ENCODE measurements at places on chromosomes 12 and 14. TPM values are rescaled to one million over a fixed set of nuclear protein-coding genes. Genes with fewer than 3 reads are reported as not detected.

DNA sequence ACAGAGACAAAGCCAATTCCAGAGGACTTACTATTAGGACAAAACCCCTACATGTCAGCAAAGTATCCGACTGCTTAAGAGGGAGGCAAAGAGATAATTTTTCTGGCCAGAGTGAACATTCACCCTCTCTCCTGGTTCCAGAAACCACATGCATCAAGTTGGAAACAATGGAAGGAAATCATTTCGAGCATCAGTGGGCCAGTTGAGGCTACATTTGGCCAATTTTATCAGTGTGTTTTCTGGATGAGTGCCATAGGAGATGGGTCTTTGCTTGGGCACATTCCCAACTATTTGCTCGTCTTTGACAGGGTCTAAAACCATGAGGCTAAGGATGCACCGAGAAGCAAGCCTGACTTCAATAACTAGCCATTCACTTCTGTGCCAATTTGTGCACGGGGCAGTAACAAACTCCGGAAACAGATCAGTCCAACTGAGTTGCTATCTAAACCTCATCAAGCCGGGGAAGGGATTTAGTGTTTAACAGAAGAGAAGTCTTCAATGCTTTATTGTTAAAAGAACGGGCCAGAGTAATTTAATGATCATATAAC, 17.4 kb downstream of the EGLN3 start:
- no peaks in the 10 kb centered on the region for H3K36me3 ChIP-seq
- no peak overlapping the region for H3K4me3 ChIP-seq
- H3K27ac ChIP-seq = no peak overlapping the region
- H3K4me1 ChIP-seq = peaks cover 12% of the 10 kb centered on the region
- H3K27me3 ChIP-seq = no peaks in the 10 kb centered on the region

GRCh38 chr12:12646483-12647072, 34.9 kb downstream of the CREBL2 start:
- H3K36me3 ChIP-seq = peaks cover 29% of the 10 kb centered on the region
- H3K4me3 ChIP-seq = no peak overlapping the region
- no peaks in the 10 kb centered on the region for H3K27me3 ChIP-seq
- no peak for DNase-seq
- H3K4me1 ChIP-seq = no peaks in the 10 kb centered on the region

- no peak overlapping the region for H3K4me3 ChIP-seq
- H3K27ac ChIP-seq = peak overlapping the region; percentile 10
- no peaks in the 10 kb centered on the region for H3K27me3 ChIP-seq
- no peak for DNase-seq
- H3K36me3 ChIP-seq = peaks cover 91% of the 10 kb centered on the region
These were observed 10.3 kb downstream of the NAB2 start for GRCh38 chr12:57099047-57099714.

DNA sequence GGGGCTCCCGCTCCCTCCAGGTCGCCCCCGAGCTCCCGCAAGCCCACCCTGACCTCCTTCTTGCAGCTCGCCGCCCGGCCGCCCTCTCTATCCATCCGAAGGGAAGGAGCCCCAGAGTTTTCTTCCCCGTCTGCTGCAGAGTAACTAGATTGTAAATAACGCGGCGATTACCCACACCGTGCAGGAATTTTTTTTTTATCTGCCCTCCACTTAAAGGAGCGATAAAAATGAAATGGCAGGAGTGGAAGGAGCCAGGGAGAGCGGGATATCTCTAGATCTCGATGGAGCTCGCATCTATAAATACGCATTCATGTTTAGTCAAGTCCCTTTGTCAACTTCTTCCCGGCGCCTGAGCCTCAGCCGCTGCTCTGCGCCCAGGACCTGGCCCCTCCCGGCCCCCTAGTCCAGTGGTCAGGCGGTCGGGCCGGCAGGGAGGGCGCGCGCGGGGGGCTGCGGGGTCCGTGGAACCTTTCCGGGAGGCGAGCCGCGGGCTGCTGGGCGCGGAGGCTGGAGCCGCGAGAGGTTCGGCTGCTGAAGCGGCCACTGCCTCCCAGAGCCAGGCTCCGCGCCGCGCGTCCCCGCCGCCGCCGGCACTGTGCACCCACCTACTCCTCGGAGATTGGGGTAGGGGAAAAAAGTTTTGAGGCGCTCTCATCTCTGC, 386.0 kb downstream of the BCAT1 start:
- H3K4me3 ChIP-seq = peak overlapping the region; percentile 90
- no peaks in the 10 kb centered on the region for H3K36me3 ChIP-seq
- H3K27me3 ChIP-seq = peaks cover 22% of the 10 kb centered on the region
- DNase-seq = peak; percentile 76
- peak overlapping the region; percentile 67 for H3K27ac ChIP-seq

- H3K36me3 ChIP-seq = no peaks in the 10 kb centered on the region
- peak; percentile 38 for DNase-seq
- H3K4me1 ChIP-seq = peaks cover 42% of the 10 kb centered on the region
- H3K4me3 ChIP-seq = peak overlapping the region; percentile 55
These were observed 1.4 kb upstream of the HMGA2 start for GRCh38 chr12:65822732-65823512.

DNA sequence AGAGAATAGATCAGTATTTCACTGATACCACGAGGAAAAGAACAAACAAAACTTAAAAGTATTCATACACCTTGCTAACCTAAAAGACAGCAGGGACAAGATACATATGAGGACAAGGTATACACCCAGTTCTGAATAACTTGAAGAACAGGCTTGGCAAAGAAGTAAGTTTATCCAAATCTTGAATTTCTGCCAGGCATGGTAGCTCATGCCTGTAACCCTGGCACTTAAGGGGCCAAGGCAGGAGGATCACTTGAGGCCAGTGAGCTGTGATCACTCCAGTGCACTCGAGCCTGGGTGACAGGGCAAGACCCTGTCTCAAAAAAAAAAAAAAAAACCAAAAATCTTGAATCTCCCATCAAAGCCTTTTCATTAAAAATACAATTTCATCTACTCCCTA, 25.0 kb downstream of the EIF2S1 start:
- H3K27me3 ChIP-seq = no peaks in the 10 kb centered on the region
- no peak overlapping the region for H3K27ac ChIP-seq
- H3K4me3 ChIP-seq = no peak overlapping the region
- no peak for DNase-seq

GRCh38 chr12:7175493-7175892, 14.0 kb upstream of the PEX5 start:
- H3K36me3 ChIP-seq = no peaks in the 10 kb centered on the region
- H3K27ac ChIP-seq = no peak overlapping the region
- H3K27me3 ChIP-seq = no peaks in the 10 kb centered on the region
- H3K4me1 ChIP-seq = no peaks in the 10 kb centered on the region
- H3K4me3 ChIP-seq = no peak overlapping the region
- no peak for DNase-seq

DNA sequence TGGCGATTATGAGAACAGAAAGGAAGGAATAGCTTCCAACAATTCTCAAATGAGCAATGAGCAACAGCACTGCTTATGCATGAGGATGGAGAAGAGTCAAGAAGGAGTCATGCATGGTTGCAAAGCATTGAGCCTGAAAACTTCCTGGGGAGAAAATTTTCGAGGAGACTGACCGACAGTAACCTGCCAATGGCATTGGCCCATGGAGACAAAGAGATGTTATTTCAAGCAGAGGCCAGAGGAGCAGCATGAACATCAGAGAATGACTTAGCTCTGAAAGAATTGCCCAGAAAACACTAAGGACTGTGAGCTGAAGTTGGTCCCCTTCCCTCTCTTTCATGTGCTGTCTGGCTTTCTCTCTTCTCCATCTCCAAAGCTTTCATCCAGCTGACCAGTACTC, 343.4 kb downstream of the ADAMTS20 start:
- DNase-seq = no peak
- no peak overlapping the region for H3K4me3 ChIP-seq
- no peaks in the 10 kb centered on the region for H3K36me3 ChIP-seq
- H3K27ac ChIP-seq = no peak overlapping the region
- no peaks in the 10 kb centered on the region for H3K27me3 ChIP-seq

Gene KLRF1
- total RNA-seq = 4.5 TPM

Gene SERPINA9
- total RNA-seq = not detected

Gene TRIM9
- 15.1 TPM for total RNA-seq

Gene DPPA3
- not detected for total RNA-seq

Gene TCTN2
- 21.7 TPM for total RNA-seq

Gene APOLD1
- total RNA-seq = 0.29 TPM
